Activated T-cell treated with anti-CD3 and anti-CD28 coated beads for 24 hours (primary cell): ENCODE measurements at places on chromosomes 7 and 10.

DNA sequence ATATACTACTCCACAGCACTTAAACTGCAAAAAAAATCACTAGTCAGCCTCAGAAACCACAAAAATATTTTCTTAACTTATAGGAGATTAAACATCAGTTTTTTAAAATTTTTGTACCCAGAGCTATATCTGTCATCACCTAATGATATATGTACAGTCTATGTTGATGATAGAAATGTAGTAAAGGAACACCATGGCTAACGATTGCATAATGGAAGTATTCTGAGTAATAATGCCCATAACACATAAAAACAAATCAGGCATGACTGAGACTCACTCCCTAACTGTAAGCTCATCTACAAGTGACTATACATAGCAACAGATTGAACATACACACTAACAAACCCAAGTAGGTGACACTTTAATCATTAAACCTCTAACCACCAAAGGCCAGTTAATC, 51.3 kb downstream of the TSPAN12 start:
- DNase-seq: no peak

DNA sequence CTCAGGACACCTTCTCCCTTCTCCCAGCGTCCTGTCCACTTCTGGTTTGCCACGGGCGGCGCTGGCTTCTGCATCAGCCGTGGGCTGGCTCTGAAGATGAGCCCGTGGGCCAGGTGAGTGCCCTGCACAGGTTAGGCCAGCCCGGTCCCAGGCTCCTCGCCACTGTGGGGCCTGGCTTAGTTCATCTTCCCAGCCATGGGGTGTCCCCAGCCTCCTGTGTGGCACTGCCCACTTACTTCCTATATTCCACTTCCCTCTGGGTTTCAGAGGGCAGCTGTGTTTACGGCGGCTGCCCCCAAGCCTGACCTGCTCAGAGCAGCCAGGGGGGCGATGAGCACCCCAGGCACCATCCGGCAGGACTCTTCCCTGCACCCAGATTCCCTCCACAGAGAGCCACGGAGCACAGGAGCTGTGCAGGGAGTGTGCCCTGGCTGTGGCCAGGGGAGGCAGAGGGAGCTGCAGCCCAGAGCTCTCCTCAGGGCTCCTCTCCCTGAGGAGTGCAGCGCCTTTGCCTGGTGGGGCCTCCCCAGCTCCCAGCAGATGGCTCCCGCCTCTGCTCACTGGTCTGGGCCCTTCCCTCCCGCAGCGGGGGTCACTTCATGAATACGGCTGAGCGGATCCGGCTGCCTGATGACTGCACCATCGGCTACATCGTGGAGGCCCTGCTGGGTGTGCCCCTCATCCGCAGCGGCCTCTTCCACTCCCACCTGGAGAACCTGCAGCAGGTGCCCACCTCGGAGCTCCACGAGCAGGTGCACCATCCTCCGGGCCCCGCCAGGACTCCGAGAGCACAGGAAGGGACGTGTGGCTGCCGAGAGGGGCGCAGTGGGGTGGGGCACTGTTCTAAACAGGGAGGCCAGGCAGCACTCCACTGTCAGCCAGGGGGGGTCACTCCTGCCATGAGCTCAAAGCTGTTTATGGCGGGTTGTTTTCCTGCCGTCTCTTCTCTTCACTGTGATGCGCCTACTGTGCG, 6.4 kb downstream of the LFNG start:
- DNase-seq: no peak

GRCh38 chr10:118045158-118045836, 1.4 kb downstream of the RAB11FIP2 start:
- no peak for DNase-seq

GRCh38 chr10:47330366-47330765, 8.1 kb downstream of the GDF2 start:
- no peak for DNase-seq

- DNase-seq: no peak
Measured at GRCh38 chr10:15348579-15348978, 22.5 kb downstream of the FAM171A1 start.

GRCh38 chr7:47153058-47153457, 428.9 kb downstream of the TNS3 start:
- no peak for DNase-seq

GRCh38 chr10:70782746-70783680, 2.2 kb downstream of the TBATA start:
- DNase-seq: no peak

- no peak for DNase-seq
Measured at GRCh38 chr7:155219947-155220769, 77.5 kb upstream of the INSIG1 start.

DNA sequence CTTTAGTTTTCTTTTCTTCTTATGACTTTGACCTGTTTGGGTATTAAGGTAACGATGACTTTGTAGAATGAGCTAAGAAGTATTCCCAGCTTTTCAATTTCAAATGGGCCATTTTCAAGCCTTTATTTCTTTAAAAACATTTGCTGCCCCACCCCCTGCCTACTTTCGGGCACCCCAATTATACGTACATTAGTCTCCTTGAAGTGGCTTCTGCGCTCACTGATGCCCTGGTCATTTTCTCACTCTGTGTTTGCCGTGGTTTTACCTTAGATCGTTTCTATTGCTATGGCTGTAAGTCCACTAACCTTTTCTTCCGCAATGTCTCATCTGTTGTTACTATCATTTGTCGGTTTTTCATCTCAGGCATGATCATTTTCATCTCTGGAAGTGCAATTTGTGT, 24.9 kb downstream of the FOXL3 start:
- no peak for DNase-seq

- no peak for DNase-seq
Measured at GRCh38 chr7:157517782-157518513, 181.1 kb downstream of the DNAJB6 start.

- DNase-seq: no peak
Measured at GRCh38 chr10:34016576-34016975, 682.1 kb upstream of the NRP1 start.

DNA sequence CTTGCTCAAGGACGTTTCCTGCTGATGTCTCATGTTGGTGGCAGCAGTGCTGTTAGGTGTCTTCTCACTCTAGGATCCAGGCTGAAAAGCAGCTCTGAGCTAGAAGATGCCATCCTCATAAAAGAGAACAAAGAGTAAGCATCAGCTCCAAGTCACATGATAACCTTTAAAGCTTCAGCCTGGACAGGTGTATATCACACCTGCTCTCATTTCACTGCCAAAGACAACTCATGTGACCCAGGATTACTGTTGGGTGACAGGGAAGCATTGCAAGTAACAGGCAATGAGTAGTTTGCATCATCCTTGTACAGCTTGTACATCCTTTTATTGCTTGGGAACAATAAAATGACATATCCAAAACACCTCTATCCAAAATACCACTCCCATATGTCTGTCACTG, 423.4 kb upstream of the DPP6 start:
- no peak for DNase-seq

GRCh38 chr10:96794836-96795733, 37.0 kb upstream of the LCOR start:
- no peak for DNase-seq

GRCh38 chr10:75836064-75836463, 404.6 kb downstream of the LRMDA start:
- no peak for DNase-seq

DNA sequence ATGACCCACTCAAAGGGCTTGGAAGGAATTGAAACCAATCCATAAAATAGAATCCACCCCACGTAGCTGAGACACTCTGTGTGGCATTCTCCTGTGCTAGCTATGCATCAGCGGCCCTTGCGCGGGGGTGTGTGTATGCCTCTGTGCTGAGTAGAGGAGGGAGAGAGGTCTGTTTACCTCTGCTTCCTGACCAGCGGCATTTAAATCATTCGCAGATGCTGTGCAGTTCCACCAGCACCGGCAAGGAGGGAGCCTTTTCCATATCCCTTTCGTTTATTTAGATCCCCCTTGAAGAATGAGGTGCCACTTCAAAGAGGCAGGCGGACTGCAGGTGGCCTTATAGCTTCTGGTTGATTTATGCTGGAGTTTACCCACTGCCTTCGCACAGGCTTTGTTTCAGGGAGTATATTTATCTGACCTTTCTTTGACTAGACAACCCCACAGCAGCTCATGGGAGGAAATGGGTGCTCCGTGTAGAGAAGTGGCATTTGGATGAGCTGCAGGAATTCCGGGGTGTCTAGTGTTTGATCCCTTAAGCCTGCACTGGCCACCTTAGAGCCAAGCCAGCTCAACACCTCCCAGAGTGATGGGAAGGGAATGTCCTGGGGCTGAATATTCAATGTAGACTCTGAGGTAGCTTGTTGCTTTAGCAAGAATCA, 11.4 kb downstream of the C10orf53 start:
- DNase-seq: no peak

DNA sequence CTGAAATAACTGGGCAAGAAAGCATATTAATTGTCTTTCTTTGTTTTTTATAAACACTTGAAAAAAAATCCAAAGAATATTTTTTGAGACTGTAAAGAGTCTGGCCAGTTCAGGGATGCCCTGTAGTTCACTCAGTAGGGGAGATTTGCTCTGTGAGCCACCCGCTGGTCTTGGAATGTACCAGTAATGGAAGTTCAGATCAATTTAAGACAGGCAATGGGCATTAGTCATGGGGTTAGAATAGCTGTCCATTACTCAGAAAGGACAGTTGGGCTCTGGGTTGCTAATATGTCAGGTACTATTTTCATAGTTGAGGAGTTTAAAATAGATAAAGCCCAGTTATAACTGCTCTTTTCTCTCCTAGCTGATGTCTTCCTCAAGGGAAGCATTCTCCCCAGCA, 38.7 kb downstream of the A1CF start:
- DNase-seq: no peak
